ENCODE measurements at places on chromosomes 5 and 9. TPM values are rescaled to one million over a fixed set of nuclear protein-coding genes. Genes with fewer than 3 reads are reported as not detected.

The SH3TC2 gene
- 1.1 TPM for total RNA-seq

The ZNF454 gene
- not detected for total RNA-seq

The NTRK2 gene
- not detected for total RNA-seq

DNA sequence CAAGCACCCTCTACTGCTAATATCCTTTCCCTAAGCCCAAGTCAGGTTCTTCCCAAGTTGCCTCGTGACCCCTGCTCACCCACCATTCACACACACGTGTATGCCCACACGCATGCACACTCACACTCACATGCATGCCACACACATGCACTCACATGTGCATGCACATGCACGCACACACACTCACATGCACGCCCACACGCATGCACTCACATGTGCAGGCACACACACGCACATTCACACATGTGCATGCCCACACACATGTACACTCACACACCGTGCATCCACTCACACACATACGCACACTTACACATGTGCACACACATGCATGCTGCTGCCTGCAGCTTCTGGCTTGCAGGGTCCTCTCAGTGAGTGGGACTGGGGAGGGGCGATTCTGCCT, 62.9 kb upstream of the STXBP1 start:
- DNase-seq, result no peak
- H3K27ac ChIP-seq, result no peak overlapping the region
- no peaks in the 10 kb centered on the region for H3K27me3 ChIP-seq
- peaks cover 17% of the 10 kb centered on the region for H3K4me1 ChIP-seq

DNA sequence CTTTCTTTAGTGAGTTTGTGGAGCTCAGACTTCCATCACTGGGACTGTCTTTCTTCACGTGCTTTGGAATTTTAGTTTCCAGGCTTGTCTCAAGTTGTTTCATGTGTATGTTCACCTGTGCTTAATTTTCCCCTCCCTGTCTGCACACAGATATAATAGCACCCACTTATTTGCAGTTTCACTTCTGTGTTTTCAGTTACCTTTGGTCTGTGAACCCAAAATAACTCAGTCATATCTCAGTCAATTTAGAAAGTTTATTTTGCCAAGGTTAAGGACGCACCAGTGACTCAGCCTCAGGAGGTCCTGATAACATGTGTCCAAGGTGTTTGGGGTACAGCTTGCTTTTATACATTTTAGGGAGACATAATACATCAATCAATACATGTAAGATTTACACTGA, 330.4 kb downstream of the ICE1 start:
- no peaks in the 10 kb centered on the region for H3K4me1 ChIP-seq
- no peak overlapping the region for H3K27ac ChIP-seq
- H3K27me3 ChIP-seq, result peaks cover 3% of the 10 kb centered on the region
- H3K36me3 ChIP-seq, result no peaks in the 10 kb centered on the region

- no peak overlapping the region for H3K4me3 ChIP-seq
- DNase-seq, result peak; percentile 72
- peak overlapping the region; percentile 28 for H3K27ac ChIP-seq
Measured at GRCh38 chr9:37309136-37309535, 113.4 kb upstream of the GRHPR start.

- no peaks in the 10 kb centered on the region for H3K4me1 ChIP-seq
- DNase-seq, result no peak
- no peaks in the 10 kb centered on the region for H3K27me3 ChIP-seq
- H3K4me3 ChIP-seq, result no peak overlapping the region
- no peak overlapping the region for H3K27ac ChIP-seq
Measured at GRCh38 chr9:114953959-114954358, 23.6 kb upstream of the TNFSF8 start.

Data from K562 (cell line).